ENCODE measurements at places on chromosomes 7 and 10.

DNA sequence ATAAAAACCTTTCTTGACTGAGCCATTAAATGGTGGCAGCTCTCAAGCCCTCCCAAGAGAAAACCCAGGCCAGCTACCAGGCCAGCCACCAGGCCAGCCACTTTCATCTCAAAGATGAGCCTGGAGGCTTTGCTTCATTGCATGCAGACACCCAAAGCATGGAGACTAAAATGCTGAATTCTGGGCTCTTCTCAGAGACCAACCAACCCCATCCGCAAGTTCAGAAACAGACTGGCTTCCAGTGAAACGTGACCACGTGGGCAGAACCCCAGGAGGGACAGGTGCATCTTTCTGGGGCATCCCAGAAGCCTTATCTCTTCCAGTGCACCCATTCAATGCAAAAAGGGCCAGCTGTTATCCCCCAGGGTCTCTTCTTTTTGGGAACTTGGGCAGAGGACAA is 20.9 kb downstream of the CHST15 start:
- no peak for DNase-seq

GRCh38 chr10:70908406-70909296 is 20.3 kb upstream of the PCBD1 start:
- DNase-seq, result peak; percentile 12

- DNase-seq, result no peak
Measured at GRCh38 chr10:30489346-30489745, 55.4 kb downstream of the MAP3K8 start.

- DNase-seq, result no peak
Measured at GRCh38 chr10:7449063-7449695, 38.3 kb upstream of the SFMBT2 start.

GRCh38 chr10:13091801-13092200 is 8.2 kb upstream of the OPTN start:
- no peak for DNase-seq

- no peak for DNase-seq
Measured at GRCh38 chr7:128318691-128319090, 25.0 kb downstream of the RBM28 start.

- DNase-seq, result no peak
Measured at GRCh38 chr10:74910976-74911350, 84.6 kb downstream of the KAT6B start.

- no peak for DNase-seq
Measured at GRCh38 chr10:91257310-91257709, 36.8 kb downstream of the PCGF5 start.

DNA sequence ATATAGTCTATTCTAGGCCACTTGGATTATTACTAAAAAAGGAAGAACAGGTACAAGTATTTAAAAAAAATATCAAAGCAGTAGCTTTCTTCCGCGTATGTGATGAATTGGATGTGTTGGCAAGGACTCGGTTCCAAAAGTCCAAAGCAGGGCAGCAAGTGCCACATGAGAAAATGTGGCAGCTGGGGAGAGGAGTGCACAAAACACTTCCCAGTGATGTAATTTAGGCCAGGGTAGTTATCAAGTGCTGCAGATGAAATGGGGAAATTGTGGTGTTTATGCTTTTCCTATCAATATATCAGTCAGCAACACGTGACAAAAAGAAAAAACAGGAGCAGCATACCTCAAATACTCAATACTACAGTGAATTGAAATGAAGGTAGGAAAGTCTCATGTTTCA is 7.0 kb downstream of the RHOBTB1 start:
- DNase-seq, result no peak

DNA sequence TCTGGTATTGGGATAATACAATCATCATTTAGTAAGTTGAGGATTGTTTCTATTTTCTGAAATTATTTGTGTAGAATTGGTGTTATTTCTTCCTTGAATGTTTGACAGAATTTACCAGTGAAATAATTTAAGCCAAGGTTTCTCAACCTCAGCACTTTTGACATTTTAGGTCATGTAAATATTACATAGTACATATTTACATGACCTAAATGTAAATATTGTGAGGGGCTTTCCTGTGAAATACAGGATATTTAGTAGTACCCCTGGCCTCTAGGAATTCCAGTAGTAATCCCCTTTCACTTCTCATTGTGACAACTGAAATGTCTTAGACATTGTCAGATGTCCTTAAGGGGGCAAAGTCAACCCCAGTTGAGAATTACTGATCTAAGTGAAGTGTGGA is 59.8 kb downstream of the TBC1D12 start:
- DNase-seq, result no peak

DNA sequence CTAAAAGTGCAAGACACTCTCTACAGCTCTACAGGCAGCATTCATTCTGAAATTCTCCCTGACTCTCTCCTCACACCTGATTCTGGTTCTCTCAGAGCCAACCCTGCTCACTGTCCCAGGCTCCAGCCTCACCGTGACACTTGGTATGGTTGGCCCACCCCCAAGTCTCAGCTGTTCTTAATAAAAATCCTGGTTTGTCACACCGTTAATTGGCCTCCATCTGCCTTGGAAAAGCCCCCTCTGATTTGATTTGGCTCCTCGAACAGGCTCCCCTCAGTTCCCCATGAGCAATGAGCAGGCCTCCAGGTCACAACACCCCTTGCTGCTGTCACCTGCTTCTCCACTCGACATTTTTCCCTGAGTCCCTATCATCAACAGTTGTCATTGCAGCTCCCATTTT is 507.3 kb upstream of the AUTS2 start:
- no peak for DNase-seq
